Right ventricle myocardium superior (tissue), 1 donor: ENCODE measurements at places on chromosomes 5 and 9.

DNA sequence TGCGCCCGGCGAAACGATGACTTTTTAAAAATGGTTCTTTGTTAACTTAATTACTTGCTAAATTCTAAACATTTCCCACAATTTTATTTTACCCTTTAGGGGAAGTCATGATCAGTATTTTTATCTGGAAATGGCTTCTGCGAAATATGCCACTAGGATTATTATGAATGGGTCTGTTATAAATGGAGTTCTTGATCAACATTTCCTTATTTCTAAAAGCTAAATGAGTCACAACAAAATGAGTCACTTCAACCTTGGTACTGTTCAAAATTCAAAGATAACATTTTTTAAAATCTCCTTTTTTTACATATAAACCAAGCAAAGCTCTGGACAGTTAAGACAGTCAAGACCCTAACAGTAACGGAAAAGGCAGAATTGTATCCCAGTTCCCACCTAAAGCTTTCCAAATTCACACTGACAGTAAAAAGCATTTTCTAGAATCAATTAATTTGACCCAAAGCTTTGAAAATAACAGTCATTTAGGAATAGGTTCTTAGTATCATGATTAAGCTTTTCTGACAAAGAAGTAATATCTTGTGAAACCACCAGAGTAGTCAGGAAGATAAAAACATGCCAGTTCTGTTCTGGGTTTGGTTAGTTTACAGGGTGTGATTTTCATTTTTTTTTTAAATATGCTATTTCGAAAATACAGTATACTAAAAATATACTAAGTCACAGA, 81.7 kb downstream of the LHFPL2 start:
- DNase-seq: no peak

DNA sequence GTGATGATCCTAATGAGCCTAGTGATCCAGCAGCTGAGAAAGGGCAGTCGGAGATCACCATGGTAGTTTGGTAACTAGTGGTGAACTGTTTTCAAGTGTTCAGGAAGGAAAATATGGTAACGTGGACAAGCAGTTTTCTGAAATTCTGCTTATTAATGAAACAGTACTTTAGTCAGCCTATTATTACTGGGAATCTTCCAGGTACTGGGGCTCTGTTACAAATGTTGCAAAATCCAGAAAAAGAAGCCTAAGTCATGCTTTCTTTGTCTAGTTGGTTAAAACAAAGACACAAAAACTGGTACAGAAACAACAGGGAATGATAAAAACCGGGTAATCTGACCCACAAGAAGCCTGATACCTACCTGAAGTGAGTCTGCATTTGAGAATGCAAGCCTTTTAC, 18.2 kb downstream of the TTC23L start:
- DNase-seq: no peak

DNA sequence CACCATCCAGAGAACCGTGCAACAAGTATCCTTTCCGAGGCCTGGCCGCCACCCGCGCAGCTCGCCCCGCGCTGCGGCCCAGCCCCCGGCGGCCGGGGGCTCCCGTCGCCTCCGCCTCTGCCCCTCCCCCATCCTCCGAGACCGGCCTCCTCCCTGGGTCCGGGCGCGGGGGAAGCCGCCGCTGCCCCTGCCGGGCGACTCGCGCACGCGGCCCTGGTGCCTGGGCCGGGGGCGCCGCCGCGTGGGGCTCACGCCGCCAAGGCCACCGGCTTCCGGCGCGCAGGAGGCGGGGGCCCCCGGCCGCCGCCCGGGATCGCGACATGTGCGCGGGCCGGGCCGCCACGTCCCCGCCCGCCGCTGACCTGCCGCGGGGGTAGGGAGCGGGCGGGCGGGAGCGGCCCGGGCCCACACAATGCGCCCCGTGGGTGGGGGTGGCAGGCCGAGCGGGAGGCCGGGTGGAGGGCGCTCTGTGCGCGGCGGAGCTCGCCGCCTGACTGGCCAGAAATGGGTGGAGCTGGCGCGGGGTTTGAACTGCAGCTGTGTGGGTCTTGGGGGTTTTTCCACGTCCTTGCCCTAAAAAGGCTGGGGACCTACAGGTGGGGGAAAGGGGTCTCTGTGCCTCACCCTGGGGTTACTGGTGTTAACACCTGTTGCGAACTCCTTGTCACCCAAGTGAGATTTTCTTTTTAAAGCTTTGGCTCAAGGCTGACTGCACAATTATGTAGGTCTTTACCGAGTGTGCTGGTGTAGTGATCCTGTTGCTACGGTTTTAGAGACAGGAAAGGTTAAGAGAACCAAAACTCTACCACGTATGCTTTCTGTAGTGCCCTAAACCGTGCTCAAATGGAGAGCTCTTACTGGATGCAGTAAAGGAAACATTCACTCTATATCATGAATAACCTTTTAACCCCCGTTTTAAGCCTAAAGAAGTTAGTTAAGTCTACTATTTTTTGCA, 32.3 kb downstream of the TNPO1 start:
- DNase-seq: peak; percentile 72

- no peak for DNase-seq
Observed at GRCh38 chr9:127444921-127445850, 6.0 kb downstream of the RPL12 start.

DNA sequence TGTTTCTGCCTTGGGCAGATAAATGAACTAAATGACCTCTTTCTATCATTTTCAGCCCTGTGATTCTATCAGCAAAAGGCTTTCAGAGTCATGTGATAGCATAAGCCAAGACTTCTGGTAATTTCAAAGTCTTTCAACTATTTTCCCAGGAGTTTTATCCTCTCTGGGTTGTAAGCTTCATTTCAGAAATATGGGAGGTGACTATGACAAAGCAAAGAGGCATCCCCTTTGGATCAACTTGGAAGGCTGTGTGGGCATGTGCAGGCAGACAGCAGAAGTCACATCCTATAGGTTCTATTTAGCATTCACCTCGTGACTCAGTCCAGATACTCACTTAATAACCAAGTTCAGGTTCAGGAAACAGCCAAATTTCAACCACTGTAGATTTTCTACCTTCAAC, 149.0 kb upstream of the FST start:
- DNase-seq: no peak

- no peak for DNase-seq
Observed at GRCh38 chr5:91269198-91269597, 113.9 kb downstream of the ARRDC3 start.

DNA sequence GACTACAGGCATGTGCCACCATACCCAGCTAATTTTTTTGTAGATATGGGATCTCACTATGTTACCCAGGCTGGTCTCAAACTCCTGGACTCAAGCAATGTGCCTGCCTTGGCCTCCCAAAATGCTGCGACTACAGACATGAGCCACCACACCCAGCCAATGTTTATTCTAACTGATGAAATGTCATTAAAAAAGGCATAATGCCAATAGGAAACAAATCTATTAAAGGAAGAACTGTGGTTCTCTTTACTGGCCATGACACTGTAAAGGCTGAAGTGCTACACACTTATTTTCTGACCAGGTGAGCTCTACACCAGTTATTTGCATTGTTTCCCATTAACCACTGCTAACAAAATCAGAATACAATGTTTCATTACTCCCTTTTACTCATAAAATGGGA, 106.0 kb downstream of the STRBP start:
- DNase-seq: no peak

DNA sequence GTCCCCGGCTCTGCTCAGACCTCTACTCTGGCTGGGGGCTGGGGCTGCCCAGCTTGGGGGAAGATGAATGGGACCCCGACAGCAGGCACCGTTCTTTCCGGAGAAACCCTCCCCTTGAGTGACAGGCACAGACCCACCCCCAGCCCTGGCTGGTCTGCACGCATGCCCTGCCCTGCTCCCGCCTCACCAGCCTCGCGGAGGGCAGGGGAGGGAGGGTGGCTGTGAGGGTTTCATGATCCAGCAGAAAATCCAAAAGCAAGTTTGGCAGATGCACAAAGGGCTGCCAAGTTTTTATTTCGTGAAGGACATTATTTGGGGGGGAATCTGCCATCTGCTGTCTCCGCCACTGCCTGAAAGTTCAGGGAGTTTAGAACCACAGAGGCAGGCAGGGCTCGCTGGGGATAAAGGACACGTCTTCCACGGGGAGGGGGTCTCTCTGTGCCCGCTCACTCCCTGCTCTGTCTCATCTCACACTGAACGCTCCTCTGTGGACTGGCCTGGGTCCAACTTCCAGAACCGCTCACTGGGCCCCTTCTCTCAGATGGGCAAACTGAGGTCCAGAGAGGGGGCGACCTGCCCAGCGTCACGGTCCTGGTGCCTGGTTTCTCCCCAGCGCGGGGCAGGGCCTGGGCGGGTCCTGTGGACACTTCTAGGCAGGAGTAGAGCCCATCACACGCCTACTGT, 92.9 kb downstream of the RXRA start:
- DNase-seq: no peak

DNA sequence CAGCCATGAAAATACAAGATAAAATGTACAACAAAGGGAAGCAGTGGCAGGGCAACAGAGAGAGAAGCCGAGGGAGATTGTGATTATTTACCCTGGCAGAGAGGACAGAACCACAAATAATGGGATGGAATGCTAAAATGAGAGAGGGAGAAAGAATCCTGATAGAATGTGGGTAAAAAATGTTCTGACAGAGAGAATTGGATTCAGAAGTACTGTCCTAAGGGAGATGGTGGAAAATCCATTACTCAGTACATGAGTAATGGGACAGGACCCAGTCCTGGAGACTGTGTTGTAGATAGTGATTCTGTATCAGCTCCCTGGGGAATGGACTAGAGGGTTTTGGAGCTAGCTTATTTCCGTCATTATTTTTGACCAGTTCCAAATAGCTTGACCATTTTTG, 831.5 kb downstream of the MAT2B start:
- DNase-seq: no peak

GRCh38 chr5:170747357-170747756, 36.2 kb upstream of the GABRP start:
- peak; percentile 82 for DNase-seq

GRCh38 chr5:143898381-143898780, 86.4 kb downstream of the HMHB1 start:
- no peak for DNase-seq

GRCh38 chr5:12284604-12285003, 380.4 kb upstream of the CTNND2 start:
- DNase-seq: no peak

GRCh38 chr5:124789104-124789605, 42.7 kb upstream of the ZNF608 start:
- no peak for DNase-seq

DNA sequence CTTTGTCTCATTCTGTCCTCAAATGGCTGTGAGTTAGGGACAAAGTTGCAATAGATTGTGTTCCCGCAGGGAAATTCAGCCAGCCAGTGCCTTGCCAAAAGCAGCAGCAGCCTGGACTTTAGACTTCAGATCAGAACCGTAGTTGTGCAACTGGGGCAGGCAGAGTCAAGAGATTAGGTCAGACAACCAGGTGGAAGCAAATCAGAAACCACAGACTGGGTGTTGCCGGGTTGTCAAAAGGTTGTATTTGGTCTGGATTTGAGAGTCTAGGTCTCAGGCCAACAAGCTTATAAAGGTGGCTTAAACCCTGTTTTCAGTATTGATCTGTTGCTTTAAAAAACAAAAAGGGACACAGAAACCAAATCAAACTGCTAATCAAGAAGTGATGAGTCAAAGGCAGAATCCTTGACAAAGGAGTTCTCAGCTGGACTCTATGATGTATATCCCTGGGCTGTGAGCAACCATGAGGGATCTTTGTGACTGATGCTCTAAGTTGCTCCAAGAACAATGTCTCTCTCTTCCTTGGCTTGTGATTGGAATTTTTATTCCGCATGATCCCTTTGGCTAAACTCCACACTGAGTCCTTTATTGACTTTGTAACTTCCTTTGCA, 20.9 kb downstream of the RFK start:
- DNase-seq: peak; percentile 68

DNA sequence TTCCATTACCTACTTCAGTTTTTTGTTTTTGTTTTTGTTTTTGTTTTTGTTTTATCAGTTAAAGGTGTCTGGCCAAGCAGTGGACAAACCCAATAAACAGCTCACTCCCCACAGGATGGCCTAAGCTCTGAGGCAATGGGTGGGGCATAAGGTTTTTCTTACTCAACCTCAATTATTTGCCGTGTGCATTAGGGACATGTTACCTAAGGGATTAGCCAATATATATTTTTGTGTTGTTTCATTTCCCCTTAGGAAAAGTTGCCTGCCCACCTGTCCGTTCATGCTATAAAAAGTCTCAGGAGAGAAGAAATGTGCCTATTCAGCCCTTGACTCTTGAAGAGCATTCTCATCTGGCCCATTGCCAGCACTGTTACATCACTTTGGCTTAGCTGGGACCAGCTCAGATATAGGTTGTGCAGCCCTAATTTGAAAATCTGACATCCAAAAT, 7.3 kb downstream of the SH3RF2 start:
- no peak for DNase-seq

GRCh38 chr5:142397178-142397577, 72.4 kb upstream of the SPRY4 start:
- DNase-seq: no peak

GRCh38 chr5:141528291-141528984, 39.6 kb downstream of the PCDHGC5 start:
- DNase-seq: peak; percentile 71

- DNase-seq: no peak
Observed at GRCh38 chr9:126516561-126516935, 97.2 kb upstream of the LMX1B start.
